ENCODE measurements at places on chromosomes 13 and 19. TPM values are rescaled to one million over a fixed set of nuclear protein-coding genes. Genes with fewer than 3 reads are reported as not detected.

Gene MBD3L3
- not detected for total RNA-seq

Gene GCDH
- 17.3 TPM for total RNA-seq

Gene URAD
- total RNA-seq = not detected

Gene MEF2B
- under 0.01 TPM for total RNA-seq

Gene GJB2
- not detected for total RNA-seq

Gene THSD1
- total RNA-seq = 77.2 TPM

Gene PSG7
- total RNA-seq = not detected

Gene CD33
- not detected for total RNA-seq

Gene ERICH6B
- total RNA-seq = not detected

Gene PNMA8B
- under 0.01 TPM for total RNA-seq

Gene PAK4
- 2.6 TPM for total RNA-seq

Gene ARHGEF18
- total RNA-seq = 16.8 TPM

GRCh38 chr13:81078048-81078447 lies 737.1 kb upstream of the SPRY2 start:
- no peak for DNase-seq

- DNase-seq = no peak
Measured at GRCh38 chr13:91142572-91142971, 204.9 kb upstream of the MIR17HG start.

GRCh38 chr19:58196901-58197616 lies 14.2 kb downstream of the ZNF274 start:
- DNase-seq = peak; percentile 31

DNA sequence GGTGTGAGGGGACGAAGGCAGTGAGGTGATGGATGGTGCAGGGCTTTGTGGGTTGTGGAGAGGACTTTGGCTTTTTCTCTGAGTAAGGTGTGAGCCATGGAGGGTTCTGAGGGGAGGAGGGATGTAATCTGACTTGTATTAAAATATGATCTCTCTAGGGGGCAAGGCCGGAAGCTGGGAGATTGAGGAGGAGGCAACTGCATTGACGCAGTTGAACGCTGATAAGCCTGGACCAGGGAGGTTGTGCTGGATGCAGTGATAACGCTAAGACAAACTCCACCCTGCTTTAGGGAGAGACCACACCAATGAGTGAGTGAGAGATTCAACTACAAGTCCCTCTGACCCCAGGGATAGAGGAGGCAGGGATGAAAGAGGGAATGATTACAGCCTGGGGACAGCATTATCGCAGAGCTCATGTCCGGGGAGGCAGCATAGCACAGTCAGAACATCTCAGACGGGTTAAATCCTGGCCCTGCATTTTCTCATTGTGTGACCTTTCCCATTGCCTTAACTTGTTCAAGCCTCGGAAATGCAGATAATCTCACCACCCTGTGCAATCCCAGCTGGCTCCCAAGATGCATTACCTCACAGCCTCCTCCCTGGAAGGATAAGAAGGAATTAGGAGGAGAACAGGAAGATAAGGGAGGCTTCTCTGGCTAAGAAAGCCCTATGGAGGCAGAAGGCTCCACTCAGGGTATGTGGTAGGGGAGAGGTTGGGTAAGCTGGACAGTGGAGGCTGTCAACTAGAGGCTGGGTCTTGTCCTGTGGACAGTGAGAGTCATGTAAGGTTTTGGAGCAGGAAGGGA lies 124.2 kb downstream of the CACNA1A start:
- no peak for DNase-seq

- peak; percentile 83 for DNase-seq
Measured at GRCh38 chr19:48970923-48971395, 5.8 kb downstream of the FTL start.

DNA sequence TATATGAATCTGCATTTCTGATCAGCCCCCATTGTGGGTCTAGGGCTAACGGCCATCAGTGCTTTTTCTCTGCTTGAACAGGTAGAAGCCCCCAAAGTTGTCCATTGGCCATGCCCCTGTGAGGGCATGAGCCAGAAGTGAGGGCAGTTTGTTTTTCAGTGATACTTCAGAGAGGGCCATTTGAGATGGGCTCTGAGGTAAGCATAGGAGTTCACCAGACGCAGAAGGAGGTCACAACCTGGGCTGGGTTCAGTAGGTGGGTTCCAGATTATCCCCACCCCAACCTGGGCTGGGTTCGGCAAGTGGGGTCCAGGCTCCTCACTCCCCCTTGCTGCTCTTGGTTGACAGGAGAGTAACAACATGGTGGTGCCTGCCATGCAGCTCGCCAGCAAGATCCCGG lies 33.4 kb downstream of the MAU2 start:
- DNase-seq = no peak

DNA sequence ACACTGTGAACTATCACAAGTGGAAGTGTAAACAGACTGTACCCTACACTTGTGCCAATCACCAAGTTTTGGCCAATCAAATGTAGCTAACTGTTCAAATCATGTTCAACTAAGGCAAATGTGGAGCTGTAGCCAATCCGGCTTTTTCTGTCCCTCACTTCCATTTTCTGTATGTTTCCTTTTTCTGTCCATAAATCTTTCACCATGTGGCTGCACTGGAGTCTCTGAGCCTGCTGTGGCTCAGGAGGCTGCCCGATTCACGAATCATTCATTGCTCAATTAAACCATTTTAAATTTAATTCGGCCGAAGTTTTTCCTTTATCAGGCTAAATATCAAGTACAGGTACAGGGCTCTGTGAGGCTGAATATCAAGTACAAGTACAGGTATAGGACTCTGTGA lies 216.5 kb downstream of the RFC3 start:
- DNase-seq = no peak

- peak; percentile 32 for DNase-seq
Measured at GRCh38 chr19:42469311-42470235, 26.8 kb upstream of the CXCL17 start.

DNA sequence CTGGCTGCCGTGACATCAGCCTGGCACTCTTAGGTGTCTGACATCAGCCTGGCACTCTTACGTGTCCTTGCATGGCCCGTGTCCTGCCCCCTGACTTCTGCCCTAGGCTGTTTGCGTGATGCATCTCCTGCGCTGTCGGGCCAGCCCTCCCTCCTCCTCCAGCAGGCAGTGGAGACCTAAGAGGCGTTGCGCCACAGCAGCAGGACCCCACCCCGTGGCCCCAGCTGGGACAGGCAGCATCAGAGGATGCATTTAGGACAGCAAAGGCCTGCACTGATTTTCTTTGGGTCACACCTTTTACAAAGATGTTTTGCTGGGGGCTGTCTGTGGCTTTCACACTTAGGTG lies 65.3 kb downstream of the GPR12 start:
- DNase-seq = no peak

- peak; percentile 95 for DNase-seq
Measured at GRCh38 chr19:47231215-47232054, 436 bp upstream of the BBC3 start.

- DNase-seq = no peak
Measured at GRCh38 chr13:34369931-34370330, 552.0 kb downstream of the RFC3 start.

- no peak for DNase-seq
Measured at GRCh38 chr13:76808927-76809326, 77.3 kb downstream of the KCTD12 start.

DNA sequence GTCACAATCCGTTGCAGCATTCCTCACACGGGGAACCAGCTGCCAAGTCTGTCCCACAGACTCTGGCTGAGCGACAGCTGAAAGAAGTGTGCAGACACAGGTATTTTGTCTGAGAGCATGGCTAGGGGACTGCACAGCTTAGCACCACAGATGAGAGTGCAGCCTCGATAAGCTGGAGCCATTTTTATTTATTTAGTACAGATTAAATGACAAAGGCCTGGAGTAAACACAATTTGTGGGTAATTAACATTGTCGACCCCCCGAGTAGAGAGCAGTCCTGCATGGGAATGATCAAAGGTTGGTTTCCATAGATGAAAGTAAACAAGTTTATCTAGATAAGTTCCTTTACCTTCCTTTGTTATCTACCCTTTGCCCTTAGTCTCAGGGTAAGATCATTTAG lies 836.2 kb downstream of the DACH1 start:
- no peak for DNase-seq

- DNase-seq = no peak
Measured at GRCh38 chr19:50288954-50289353, 40.2 kb downstream of the KCNC3 start.

- no peak for DNase-seq
Measured at GRCh38 chr19:5078666-5079065, 109.8 kb downstream of the KDM4B start.

DNA sequence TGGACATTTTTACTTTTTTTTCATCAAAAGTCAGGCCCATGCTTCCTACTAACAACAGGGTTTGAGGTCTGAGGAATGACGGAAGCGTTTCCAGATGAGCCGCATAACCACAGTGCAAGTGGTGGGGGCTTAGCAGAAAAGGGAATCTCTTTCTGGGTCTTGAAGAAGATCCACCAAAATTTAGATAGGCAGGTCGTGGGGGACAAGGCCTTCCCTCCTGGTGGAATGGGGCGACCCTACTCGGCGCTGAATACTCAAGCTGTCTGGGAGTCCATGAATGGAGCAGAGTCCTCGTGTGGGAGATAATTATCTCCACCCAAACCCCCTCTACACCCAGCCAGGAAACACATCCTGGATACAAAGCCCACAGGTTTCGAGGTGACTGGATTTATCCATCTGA lies 36.9 kb downstream of the CARS2 start:
- DNase-seq = no peak

DNA sequence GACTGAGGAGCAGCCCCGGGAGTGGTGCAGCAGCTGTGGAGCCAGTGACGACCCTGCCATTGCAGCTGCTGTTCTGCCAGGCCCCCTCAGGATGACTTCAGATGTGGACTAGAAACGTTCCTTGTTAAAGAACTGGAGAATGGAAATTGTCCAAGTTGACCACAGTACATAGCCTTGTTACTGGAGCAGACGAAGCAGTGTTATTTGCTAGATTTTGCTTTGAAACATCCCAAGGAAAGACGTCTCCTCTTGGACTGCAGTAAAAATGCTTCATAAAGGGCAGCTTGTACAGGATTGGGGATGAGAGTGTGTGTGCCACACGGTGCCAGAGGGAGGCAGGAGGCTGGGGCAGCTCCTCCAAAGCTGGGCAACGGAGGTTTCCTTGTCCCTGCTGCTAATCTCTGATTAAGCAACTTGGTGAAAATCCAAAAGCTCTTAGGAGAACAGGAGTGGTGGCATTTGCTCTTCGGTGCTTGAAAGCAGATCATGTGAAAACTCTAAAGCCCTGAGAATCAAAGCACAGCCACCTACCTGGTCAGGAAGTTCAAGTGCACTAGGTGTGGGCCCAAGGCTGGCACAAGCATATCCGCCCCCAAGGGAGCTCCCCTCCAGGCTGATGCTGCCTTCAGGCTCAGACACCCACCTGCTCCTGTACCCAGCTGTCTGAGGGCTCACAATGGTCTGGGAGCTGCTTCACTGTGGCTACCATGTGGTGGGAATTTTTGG lies 34.5 kb downstream of the SHISA2 start:
- DNase-seq = no peak

GRCh38 chr13:33678906-33679657 lies 138.9 kb upstream of the RFC3 start:
- peak; percentile 97 for DNase-seq

DNA sequence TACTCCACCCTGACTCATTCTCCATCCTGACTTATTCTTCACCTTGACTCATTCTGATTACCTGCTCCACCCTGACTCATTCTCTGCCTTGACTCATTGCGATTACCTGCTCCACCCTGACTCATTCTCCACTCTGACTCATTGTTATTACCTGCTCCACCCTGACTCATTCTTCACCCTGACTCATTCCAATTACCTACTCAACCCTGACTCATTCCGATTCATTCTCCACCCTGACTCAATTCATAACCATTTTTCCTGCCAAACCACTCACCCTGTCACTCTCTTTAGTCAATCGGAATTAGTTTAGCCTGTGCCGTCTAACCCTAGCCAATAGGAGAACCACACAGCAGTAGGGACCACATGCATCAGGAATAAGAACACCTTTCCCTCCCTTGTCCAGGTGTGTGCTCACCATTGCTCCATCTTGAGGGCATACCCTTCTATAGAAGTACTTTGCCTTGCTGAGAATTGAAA lies 1227.4 kb upstream of the PCDH20 start:
- no peak for DNase-seq

- no peak for DNase-seq
Measured at GRCh38 chr13:62168891-62169290, 753.2 kb upstream of the PCDH20 start.

GRCh38 chr13:90197722-90198121 lies 1149.8 kb upstream of the MIR17HG start:
- DNase-seq = no peak

GRCh38 chr19:50430888-50431342 lies 1.8 kb upstream of the MYBPC2 start:
- DNase-seq = no peak

DNA sequence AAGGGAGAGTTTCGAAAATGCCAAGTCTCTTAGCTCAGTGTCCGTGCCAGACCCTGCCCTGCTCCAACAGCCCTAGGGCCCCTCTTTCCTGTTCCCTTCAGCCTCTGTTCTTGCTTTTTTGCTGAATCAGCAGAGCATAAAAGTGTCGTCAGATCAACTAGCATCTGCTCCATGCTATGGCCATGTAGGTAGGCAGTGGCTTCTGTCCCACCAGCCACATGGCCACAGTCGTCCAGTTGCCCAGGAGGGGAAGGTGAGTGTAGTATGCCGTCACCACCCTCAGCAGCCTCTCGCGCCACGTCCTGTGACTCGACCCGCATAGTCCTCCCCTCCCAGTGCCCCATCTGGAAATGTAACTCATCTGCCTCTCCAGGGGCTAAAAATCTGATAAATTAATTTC lies 50.9 kb upstream of the ATP11A start:
- no peak for DNase-seq

DNA sequence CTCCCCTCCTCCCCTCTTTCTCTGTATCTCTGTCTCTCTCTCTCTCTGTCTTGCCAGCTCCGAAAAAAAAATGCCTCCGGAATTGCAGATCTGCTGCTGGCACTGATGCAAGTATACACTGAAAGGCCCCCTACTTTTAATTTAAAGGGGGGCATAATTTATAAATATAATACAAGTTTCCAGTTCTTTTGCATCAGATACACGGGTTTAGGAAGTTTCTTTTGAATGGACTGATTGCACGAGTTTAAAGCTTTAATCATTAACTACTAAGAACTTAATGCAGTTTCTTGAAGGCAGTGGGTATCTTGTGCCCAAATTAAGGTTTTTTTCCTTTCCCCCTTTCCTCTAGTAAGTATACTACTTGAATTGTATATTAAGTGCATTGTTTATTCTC lies 1.4 kb downstream of the FGF9 start:
- DNase-seq = no peak

GRCh38 chr13:53138376-53139036 lies 109.9 kb downstream of the OLFM4 start:
- no peak for DNase-seq

DNA sequence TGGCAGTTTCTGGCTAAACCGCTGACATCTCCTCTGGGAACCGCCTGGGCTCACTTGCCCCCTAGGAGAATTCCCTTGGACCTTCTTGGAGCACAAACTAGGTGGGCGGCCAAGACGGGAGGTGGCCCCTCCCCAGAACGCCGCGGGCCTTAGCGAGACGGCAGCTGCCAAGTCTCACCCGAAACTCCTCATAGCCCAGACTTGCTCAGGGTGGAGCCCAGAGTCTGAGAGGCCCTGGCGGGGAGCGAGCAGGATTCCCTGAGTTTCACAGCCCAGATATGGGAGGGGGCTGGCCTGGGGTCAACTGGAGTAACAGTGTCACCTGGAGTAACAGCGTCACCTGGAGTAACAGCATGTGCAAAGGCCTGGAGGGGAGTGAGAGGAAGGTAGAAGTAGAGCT lies 10.1 kb downstream of the TINCR start:
- no peak for DNase-seq

- DNase-seq = no peak
Measured at GRCh38 chr13:110574161-110574560, 12.6 kb upstream of the RAB20 start.

GRCh38 chr19:4172861-4173473 lies 9.4 kb downstream of the SIRT6 start:
- peak; percentile 62 for DNase-seq

Measured in lung microvascular endothelial cell (primary cell).